ENCODE measurements at places on chromosomes 1 and 21.
A peak's percentile ranks its signal among the peaks of the same experiment; 100 is the strongest.

GRCh38 chr21:31898933-31899630 is 26.3 kb downstream of the HUNK start:
- no peak for DNase-seq

- DNase-seq, result no peak
Measured at GRCh38 chr1:88985692-88986091, 6.7 kb downstream of the KYAT3 start.

DNA sequence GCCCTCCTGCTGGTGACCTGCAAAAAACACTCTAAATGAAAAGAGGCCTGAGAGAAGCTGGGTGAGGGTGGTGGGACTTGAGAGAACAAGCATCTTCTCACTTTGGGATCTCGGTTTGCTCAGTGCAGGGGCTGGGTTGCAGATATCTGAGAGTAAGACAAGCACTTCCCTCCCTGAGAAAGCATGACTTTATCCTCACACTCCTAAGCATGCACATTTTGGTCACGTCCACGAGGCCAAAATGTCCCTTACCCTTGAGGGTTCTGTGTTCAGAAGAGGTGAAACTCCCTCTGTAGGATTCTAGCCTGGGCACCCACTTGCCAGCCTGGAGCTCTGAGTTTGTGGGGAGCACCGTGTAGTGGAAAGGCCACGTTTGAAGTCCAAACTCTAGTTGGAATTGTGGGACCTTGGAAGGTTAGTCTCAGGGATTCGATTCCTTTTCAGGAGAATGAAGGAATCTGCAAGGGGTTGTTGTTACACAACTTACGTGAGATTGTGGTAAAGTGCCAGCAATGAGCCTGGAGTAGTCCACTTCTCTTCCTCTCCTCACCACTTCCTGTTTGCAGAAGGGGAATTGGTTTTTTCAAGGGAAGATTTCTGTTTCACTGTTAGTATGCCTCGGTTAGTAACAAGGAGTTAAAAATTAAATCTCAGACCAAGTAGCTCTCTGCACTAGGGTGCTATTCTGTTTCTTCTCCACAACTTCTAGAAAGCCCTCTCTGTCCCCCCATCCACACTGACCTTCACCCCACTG is 3.0 kb downstream of the FCAMR start:
- DNase-seq, result no peak

DNA sequence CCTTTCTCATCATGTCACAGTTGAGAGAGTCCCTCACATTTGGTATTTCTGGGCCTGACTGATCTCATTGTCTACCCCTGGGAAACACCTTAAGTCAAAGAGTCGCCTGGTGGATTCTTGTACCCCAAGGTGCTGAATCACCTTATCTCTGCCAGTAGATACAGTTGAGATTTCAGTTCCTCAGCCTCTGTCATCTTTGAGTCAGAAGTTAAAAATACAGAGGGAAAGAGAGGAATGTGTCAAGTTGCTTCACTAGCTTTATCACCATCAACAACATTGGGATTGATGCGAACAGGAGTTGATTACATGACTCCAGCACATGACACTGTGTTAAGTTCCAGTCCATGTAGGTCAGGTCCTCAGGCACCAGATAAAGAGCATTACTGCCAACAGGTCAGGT is 513.0 kb downstream of the NUF2 start:
- no peak for DNase-seq

DNA sequence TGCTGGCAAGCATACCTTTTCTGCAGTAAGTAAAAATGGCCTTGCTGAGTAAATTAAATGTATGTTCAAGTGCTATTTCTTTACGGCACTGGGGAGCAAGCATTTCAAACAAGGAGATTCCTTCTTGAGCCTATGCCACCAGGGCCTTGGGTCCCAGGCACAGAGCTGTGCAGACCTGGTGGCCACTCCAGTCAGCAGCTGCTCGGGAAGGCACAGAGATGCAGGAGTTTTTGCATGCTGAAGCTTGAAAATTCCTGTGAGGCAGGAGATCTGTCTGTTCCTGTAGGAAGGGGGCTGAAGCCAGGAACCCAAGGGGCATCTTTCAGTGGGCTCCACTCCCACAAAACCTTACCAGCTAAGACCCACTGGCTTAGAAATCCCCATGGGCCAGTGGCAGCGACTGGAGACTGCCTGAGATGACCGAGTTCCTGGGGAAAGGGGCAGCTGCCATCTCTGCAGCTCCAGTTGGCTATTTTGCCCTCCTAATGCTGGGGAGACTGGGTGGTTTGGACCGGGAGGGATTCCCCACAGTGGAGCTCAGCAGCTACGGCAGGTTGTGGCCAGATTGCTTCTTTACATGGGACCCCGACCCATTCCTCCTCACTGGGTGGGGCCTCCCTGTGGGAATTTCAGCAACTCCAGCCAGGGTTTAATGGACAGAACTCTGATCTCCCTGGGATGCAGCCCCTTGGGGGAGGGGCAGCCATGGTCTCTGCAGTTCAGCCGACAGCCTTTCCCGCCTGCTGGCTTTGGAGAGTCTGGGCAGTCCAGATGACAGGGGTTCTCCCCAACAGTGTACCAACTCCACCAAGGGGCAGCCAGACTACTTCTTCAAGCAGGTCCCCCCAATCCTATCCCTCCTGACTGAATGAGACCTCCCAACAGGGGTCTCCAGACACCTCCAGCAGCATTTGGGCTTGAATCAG is 8.4 kb upstream of the PGBD2 start:
- DNase-seq, result no peak

GRCh38 chr1:183385340-183386144 is 32.6 kb downstream of the NMNAT2 start:
- DNase-seq, result no peak

GRCh38 chr1:214520544-214521165 is 30.7 kb downstream of the PTPN14 start:
- no peak for DNase-seq

DNA sequence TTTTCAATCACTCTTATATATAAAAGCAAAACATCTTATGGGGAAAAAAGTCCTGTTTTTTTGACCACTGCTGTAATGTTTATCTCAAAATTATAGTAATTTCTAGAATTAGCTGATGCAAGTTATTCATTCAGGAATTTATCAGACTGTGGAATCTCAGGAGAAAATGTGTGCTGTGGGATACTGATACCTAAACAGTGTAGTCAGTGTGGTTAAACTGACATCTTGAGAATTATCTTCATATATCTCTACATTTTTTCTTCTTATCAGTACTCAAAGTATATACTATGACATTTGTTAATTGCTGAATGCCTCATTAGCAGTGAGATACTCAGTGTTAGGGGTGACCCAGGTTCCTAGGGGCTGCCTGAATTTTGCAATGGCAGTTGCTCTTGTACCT is 839.3 kb downstream of the KCNT2 start:
- DNase-seq, result no peak

DNA sequence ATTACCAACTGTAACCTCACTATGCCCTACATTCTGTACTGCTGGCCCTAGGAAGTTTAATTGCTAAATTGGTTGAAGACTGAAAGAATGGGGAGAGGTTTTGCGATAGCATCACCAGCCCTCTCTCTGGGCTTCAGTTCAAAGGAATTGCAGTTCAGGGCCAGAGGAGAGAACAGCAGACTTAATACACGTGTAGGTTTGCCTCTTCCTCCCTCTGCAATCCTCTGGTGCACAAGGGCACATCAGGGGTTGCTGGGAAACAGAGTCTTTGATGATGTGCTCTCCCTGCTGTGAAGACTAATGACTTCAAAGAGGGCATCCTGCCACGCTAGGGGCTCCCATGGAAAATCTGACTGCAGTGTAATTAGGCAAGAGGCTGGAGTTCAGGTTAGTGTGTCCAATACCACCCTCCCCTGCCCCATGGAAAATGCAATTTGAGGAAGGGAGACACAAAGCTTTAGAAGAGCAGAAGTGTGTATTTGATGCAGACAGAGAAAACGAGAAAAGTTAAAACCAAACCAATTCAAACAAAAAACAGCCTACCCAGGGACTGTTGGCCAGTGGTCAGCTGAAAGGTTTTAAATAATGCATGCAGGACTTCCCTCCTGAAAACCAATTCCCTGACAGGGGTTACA is 167.9 kb downstream of the ASTN1 start:
- peak; percentile 86 for DNase-seq

DNA sequence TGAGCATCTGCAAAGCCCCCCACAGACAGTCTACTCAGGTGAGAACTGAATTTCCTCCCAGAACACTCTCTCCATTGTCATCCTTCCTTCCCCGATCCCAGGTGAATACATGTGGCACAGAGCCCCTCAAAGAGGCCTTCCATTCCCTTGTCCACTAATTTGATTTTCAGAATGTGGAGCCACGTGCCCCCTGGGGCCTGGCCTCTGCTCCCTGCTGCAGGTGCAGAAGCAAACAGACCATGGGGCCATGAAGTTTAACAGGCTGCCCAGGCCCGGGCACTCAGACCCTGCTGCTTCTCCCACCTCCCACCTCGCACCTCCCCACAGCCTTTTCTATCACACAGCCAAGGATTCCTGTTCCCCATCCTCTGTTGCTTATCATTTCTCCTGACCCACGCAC is 243.8 kb upstream of the RAB4A start:
- peak; percentile 21 for DNase-seq

GRCh38 chr1:26945728-26946127 is 14.5 kb downstream of the KDF1 start:
- DNase-seq, result no peak

DNA sequence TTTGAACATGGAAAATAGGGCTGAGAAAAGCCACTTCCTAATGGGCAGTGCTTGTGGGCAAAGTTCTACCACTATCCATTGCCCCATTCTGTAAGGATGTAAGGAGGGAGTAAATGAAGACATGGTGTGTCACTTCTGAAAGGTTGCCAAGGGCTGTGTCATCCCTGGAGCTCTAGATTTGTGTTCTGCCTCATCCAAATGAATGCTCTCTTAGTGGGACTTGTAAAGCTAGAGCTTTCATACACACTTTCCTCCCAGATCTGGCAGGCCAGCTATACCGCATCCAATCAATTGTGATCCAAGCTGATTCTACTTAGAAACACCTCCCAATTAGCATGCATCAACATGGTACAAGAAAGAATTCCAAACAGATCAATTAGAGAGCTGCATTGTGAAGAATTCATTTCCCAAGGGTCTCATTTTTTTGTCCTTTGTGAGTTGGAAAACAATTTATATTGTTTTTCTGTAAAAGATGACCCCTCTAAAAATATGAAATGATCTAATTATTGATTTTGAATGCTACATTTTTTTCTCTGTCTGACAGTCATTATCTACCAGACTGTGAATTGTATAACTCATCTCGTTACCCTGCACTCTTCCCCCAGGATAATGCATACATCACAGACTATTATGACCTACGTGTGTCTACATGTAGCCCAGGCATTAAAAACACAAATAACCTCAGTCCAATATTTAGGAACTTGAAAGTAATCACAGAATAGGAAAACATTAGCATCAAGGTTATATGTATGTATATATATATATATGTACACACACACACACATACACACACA is 117.1 kb upstream of the DUSP10 start:
- peak; percentile 35 for DNase-seq

DNA sequence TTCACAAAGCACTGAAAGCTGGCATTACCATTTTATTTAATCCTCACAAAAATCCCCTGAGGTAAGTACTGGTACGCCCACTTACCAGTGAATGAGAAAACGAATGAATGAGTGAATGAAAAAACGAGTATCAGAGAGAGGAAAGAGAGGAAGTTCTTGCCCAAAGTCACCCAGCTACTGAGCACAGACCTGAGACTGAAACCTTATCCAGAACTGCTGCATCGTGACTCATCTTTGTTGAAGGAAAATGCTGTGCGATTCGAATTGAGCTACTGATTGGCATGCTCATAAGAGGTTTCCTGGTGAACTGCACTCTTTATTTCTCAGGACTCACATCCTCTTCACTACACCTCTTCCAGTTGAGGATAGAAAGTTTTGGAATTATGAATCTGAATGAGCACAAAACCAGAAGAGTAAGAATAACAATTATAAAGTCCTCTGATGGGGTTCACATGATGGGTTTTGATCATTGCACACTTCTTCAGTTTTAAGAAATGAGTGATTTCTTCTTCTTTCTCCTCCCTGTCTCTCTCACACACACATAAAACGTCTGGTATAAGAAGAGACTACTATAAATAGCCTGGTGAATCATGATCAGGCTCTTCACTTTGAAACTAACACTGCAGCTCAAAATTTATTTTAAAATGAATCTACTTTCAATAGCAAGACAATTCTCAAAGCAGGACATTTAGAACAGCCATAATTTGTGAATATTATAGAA is 32.1 kb downstream of the IL12RB2 start:
- DNase-seq, result no peak

GRCh38 chr1:244865028-244865371 is 657 bp upstream of the HNRNPU start:
- no peak for DNase-seq

DNA sequence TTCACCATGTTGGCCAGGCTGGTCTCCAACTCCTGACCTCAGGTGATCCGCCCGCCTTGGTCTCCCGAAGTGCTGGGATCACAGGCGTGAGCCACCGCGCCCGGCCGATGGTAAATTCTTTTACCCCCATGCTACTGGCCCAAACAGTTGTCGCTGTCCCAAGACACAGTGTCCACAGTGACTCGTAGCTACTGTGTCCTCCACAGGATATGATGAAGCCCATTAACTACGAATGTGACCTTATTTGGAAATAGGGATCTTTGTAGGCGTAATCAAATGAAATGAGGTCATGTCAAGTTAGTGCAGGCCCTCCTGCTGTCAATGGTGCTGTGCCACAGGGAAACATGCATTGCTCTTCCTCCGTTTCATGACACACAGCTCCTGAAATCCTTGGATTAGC is 8.5 kb downstream of the FNDC10 start:
- DNase-seq, result no peak

DNA sequence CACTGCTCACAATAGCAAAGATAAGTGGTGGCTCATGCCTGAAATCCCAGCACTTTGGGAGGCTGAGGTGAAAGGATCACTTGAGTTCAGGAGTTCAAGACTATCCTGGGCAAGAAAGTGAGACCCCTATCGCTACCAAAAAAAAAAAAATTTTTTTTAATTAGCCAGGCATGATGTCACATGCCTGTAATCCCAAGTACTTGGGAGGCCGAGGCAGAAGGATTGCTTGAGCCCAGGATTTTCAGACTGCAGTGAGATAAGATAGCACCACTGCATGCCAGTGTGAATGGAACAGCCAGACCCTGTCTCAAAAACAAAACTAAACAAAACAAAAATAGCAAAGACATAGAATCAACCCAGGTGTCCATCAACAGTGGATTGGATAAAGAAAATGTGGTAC is 50.6 kb downstream of the HSF2BP start:
- DNase-seq, result no peak

DNA sequence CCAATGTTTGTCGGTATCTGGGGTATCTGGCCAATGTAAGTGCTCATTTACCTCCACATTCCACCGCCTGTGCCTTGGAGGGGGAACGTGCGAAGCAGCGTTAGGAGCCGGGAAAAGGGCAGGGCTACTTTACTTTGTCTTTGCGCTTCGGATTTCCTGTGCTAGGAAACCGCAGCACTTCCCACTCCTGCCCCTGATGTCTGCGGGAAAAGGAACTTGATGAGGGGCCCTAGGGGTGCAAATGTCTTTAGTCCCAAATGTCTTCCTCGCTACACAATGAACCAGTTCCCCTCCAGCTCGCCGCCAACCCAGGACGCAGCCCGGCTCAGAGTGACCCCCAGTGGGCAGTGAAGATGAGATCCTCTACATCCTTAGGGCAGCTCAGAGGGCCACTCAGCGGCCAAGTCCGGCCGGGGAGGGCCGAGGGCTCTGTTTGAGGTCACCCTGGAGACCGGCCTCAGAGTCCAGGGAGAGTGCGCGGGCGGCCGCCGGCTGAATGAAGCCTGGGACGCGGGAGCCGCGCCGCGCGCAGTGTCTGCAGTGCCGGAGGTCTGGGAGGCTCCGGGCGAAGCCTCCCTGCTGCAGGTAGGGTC is at the start of gene DYNLT5:
TSS of gene DYNLT5 (plus strand) at position 460 of the 593 bp plus-strand sequence. CDS start 2,200 bp downstream, outside the sequence.
- DNase-seq, result peak; percentile 77

GRCh38 chr1:30284226-30284625 is 439.2 kb downstream of the MATN1 start:
- DNase-seq, result no peak

- no peak for DNase-seq
Measured at GRCh38 chr1:109432336-109432735, 6.1 kb upstream of the PSMA5 start.
